ENCODE measurements at places on chromosomes 6 and 20.
A peak's percentile ranks its signal among the peaks of the same experiment; 100 is the strongest.

GRCh38 chr20:46215913-46216707, 92.2 kb downstream of the CDH22 start:
- no peak for DNase-seq

DNA sequence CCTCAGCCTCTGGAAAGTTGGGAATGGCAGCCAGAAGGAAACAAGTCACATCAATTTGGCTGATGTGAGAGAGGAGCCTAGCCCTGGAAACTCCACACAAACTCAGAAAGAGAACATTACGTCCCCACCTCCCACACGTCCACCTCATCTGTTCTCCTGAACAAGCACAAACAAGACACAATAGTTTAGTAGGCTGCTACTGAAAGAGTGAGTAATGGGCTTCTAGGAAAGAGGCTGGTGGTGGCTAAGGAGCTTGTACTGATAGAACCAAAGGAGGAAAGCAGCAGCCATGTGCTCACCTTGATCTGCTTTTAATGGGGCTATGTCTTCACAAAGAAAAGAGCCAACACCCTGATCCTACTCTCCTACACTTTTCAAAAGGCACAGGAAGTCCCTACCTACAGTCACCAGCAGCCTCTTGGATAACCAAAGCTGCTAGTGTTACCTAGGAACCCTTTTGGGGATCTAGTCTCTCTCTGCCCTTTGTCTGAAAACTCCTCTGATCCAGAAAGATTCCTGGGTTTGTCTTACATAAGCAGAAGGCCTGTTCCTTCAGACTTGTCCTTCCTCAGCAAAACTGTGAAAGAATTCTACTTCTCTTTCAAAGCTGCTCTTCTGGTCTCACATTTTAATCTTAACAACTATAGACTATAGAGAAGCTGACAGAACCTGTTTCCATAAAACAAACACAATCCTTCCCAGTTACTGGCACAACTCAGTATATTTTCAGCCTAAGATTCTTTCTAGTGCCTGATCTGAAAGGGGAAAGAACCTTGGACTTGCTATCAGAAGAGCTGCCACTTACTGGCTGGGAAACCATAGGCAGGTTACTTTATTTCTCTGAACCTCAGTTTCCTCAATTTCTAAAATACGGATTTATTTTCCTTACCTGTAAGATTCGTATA, 3.1 kb downstream of the PLAGL2 start:
- peak; percentile 48 for DNase-seq

DNA sequence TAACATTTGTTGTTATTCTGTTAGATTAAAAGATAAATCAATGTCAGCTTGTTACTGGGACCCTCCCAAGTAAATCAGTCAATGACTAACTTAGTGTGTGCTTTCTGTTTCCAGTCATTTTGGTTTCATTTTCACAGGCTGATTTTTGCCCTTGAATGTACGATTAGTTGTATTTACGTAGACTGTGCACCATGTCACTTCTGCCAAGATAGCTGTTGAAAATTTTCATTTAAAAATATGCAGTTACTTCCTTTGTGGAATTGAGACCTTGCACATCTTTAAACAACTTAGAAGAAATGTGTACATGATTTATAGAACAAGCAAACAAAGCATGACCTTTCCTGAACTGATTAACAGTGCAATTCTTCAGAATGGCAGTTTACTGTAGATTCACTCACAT, 944.8 kb upstream of the CITED2 start:
- no peak for DNase-seq

DNA sequence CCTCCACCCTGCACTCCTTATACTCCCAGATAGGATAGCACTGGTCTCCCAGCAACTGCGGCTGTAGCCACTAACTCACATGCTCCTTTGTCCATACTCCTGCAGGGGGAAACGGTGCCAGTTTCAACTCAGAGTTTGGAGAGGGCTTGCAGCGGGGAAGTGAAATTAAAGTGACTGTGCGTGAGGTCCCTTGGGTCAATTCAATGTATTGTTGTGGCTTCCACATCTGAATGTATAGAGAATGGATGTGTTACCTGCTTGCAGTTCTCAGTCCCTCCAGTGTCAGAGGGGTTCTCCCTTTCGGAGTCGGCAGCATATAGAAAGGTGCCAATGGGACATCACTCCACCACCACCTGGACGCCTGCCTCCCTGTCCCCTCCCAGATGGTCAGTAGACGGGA, 93.6 kb upstream of the CNKSR3 start:
- no peak for DNase-seq

DNA sequence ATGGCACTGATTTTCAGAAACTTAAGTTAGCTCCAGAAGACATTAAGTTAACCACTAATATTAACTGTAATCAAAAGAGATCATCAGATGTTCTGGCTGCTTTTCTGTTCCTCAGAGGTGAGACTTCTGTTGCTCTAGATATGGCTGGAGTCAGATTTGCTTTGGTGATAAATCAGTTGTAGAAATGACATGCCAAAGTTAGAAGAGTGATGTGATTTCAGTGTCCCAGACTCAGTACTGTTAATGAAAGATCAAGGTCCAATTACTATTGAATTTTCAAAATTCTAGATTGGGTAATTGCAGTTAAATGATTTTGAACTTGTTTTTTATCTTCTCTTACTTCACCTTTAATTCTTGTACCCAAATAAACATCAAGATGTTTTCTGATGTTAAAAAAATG, 402.4 kb upstream of the SYNCRIP start:
- DNase-seq = no peak

DNA sequence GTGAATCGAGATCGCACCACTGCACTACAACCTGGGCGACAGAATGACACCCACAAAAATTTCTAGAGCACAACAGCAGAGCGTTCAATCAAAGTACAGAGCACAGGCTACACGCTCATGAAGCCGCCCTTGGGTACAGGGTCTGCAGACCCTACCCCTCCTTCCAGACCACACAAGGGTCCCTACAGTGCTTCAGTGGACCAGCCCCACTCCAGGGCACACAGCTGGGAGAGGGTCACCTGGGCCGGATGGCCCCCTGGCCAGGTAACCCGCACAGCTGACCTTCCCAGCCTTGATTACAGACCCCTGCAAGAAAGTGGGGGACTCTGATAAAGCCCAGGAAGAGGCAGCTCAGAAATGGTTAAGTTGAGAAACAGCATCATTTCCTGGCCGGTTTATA, 63.6 kb downstream of the RIPOR3 start:
- DNase-seq = no peak

DNA sequence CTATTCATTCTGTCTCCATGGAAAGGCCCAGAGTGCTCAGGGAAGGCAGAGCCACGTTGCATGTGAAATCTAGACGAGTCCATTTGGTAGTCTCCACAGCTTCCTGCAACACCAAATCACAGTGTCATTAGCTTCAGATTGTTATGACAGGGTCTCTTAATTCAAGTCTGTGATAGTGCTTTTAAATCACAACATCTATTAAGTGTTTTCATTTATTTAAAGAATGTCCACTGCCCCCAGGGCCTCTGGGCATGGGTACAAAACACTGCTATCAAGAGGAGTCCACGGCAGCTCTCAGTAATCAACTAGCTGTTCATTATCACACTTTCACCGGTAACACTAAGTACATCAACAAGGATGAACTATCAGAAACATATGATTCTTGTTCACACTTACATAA, 455.9 kb upstream of the JARID2 start:
- DNase-seq = no peak

GRCh38 chr20:50048420-50049166, 64.4 kb downstream of the UBE2V1 start:
- DNase-seq = no peak

GRCh38 chr20:20802328-20802727, 89.9 kb upstream of the RALGAPA2 start:
- DNase-seq = no peak
